Frontal cortex (tissue), 4 donors: ENCODE measurements at places on chromosomes 1 and 21. TPM values are rescaled to one million over a fixed set of nuclear protein-coding genes. Genes with fewer than 3 reads are reported as not detected.

Gene GUCA2B
- total RNA-seq = not detected

Gene CLCA1
- not detected for total RNA-seq

Gene ANKRD34A
- total RNA-seq = 1.6 TPM

Gene OR6K3
- not detected for total RNA-seq

Gene S100A7
- not detected for total RNA-seq

Gene SH3GLB1
- total RNA-seq = 120 TPM

Gene ZNF593OS
- total RNA-seq = not detected

Gene TP73
- 0.41 TPM for total RNA-seq

Gene APOBEC4
- not detected for total RNA-seq

Gene HCRTR1
- 1.6 TPM for total RNA-seq

Gene FCRL4
- not detected for total RNA-seq

Gene BATF3
- 5.7 TPM for total RNA-seq

Gene GPR37L1
- total RNA-seq = 0.82 TPM

Gene KRTAP13-2
- total RNA-seq = not detected
